NCI-H524 (cell line): ENCODE measurements at places on chromosomes 2 and 18.

GRCh38 chr2:29042561-29043075, 31.7 kb downstream of the PCARE start:
- peak; percentile 91 for DNase-seq

DNA sequence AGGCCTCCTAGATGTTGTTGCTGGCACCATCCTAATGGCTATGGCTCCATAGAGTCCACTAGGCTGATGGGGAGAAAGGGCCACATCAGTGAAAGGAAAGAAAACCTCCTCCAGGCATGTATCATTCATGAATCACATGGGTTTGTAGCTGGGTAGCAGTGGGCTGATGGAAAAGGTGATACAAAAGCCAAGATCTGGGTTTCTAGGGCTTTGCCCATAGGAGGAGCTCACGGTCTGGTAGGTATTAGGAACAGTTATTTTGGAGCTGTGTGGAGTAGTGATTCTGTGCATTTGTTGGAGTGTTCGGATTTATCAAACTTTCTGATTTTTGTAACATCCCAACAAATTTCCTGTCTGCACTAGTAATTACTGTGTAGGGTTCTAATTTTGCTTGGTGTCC, 259.2 kb downstream of the SLC4A3 start:
- DNase-seq, result no peak

DNA sequence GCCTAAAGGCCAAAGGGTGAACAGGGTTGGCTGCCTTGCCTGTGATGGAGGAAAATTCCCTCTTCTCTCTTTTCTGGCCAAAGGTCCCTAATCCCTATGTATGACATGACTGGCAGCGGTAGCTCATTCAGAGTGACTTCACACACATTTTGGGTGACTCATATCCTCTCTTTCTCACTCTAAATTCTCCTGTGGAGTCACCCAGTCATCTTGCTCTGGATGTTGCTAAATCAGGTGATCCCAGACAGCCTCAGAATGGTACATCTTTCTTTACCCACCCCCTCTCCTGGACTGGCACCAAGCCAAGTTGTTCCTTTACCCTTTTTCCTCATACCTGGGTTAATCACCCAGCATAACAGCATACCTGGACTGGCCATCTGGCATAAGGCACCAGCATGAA, 77.2 kb downstream of the NEURL3 start:
- DNase-seq, result no peak

DNA sequence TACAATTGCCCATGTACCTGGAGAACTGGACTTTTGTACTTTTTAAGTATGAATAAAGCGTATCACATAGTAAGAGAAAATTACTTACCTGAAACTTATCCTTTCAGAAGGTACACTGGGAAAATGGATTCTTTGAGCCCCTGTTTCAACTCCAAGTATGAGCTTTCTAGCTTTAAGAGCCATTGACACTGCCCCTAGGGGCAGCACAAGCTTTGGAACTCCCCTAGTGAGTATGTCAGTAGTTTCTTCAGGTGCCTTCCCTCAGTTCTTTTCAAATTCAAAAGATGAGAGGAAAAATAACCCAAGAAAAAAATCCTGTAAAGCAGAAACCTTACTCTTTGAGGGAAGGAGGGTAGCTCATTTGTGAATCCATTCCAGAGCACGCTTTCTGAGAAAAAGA, 124.1 kb downstream of the MEMO1 start:
- peak; percentile 9 for DNase-seq

DNA sequence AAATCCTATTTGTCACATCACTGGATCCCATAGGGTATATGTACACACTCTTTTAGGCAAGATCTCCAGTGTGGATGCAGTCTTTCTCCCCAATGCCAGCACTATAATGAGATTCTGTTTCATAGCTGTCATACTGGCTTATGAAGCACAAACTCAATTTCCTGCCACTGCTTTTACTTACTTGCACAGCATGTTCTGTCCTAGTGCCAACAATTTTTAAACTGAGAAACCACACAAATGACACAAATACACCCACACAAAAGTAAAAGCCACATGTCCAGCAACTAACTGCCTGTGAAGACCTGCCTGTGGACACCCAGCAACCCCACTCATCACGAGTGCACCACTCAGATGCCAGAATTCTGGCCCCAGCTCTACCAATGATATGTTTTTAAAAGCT, 29.6 kb upstream of the RNU4ATAC start:
- no peak for DNase-seq

GRCh38 chr2:177178797-177179196, 33.8 kb upstream of the HNRNPA3 start:
- DNase-seq, result no peak

GRCh38 chr18:69956665-69957620, 9.3 kb upstream of the CD226 start:
- DNase-seq, result no peak

GRCh38 chr2:68250652-68251186, 1.6 kb downstream of the PPP3R1 start:
- DNase-seq, result no peak
